ENCODE measurements at places on chromosomes 12 and 14.

DNA sequence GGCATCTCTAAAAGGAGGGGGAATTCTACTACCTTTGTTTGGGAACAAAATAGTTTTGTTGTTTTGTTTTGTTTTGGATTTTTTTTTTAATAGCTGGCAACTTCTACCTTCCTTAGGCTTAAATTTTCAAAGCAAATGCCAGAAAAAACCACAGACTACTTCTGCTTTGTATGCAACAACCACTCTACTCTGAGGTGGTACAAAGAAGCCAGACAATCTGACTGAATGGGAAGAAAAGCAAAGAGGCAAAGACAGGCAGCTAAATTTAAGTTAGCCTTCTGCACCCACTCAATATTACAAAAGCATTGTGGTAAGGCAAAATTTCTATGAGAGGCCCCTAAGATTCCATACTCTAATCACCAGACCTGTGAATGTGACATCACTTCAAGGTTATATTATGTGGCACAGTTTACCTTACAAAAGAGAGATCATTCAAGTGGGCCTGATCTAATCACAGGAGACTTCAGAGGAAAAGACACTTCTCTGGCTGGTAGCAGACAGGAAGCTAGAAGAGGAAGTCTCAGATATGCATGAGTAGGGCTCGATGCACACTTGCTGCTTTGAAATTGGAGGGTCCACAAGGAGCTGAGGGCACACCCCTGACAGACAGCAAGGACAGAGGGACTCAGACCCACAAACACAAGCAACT is 566.6 kb downstream of the RPS29 start:
- DNase-seq: no peak

DNA sequence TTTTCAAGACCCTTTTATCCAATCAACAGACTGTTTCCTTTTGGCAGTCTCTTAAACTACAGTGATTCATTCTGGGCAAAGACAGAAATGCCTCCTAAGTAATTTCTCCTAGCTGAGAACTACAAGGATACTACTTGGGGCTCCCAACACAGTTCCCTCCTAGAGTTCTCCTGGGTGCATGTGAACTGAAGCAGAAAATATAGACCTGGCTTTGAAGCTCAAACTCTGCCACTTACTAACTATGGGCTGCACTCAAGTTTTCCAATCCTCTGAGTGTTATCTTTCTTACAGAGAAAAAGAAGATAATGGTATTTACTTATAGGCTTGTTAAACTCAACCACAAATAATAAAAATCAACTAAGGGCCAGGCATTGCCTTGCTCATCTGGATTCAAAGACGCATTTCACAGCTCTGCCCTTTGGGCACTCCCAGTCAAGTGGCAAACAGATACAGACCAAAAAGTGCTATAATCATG is 97.6 kb downstream of the EFCAB11 start:
- DNase-seq: no peak

DNA sequence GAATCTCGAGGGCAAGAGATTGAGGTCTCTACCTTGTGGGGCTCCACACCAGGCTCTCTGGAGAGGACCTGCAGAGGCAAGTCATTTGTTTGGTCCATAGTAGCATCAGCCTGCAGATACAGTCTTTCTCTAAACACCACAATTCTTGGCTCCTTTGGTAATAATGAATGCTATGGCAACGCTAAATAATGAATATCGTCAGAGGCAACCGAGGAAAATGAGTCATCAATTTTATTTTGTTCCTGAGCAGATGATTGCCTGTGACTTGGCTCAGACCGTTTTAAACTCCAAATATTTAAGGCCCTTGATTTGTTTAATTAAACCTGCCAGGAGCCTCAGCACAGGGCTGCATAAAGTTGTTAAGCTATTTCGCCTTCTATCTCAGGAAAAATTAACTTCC is 924.1 kb upstream of the TMEM132C start:
- peak; percentile 6 for DNase-seq

- DNase-seq: no peak
These were observed 419.9 kb downstream of the LRIG3 start for GRCh38 chr12:58500399-58500798.

- no peak for DNase-seq
These were observed 638.3 kb upstream of the TMEM132C start for GRCh38 chr12:127628645-127629044.

DNA sequence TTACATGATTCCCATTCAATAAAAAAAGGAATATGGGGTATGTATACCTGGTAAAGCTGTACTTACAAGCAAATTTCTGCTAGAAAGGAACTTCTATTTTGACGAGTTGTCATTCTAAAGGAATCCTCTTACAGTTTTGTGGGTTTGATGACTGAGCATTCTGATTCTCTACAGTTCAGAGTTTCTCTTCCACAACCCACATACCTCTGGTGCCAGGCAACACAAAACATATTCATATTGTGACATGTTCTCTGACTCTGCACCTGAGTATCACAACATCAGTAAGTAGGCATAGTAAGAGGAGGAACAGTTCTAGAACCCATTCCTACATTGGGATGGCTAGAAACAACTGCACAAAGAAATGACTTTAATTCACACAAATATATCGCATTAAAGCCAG is 636.6 kb downstream of the MED13L start:
- no peak for DNase-seq

GRCh38 chr12:12686472-12686871 is 9.5 kb downstream of the GPR19 start:
- no peak for DNase-seq

DNA sequence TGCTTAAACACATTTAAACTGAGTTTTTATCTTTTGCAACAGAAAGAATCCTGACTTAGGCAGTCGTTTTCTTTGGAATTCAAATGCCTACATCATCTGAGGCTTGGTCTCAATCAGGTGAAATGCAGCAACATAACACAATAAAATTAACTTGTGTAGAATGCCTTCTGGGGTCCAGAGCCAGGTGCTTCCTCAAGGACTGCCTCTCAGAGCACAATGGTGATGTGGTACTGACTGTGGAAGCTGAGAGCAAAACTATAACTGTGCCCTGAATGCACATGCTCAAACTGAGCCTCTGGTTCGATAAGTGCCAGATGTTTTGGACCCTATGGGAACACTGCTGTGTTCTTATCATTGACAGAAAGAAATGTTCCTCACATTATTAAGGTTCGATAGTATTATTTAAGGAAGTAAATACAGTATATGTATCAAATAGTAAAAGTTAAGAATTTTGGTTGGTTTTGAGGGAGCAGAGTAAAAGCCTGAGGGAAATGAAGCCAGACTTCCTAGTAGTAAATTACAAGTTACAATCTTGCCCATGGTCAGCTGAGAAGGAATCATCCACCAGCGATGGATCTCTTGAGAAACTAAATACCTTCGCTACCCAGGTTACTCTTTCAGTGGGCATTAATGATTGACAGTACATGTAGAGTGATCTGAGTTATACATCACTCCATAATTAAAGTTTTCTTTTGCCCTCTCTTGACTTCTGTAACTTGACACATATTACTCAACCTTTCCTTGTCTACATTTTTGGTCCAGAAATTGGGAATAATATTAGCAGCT is 122.9 kb upstream of the ATP2B1 start:
- DNase-seq: no peak

GRCh38 chr12:6745741-6746525 is 7.0 kb downstream of the MLF2 start:
- no peak for DNase-seq

GRCh38 chr12:52975204-52975603 is 26.3 kb downstream of the KRT18 start:
- DNase-seq: no peak

- no peak for DNase-seq
These were observed 420.3 kb upstream of the PRICKLE1 start for GRCh38 chr12:43009846-43010240.

DNA sequence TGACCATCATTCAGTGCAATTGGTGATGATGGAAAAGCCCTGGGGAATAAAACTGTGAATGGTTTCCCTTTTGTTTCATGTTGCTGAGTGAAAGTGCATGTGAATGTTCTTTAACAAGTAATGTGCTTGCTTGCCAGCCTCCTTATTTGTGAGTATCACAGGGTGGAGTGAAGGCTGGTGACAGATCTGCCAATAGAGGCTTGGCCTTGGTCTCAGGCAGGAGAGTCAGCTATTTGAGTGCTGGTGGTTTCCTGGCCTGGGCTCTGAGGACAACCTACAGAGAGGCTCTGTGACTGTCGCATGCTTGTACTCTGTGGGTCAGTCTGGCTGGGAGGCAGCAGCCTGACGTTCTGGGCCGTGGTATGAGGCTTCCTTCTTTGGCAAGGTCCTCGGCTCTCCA is 20.7 kb downstream of the KRT85 start:
- DNase-seq: no peak

GRCh38 chr14:24566318-24566717 is 9.7 kb downstream of the CTSG start:
- no peak for DNase-seq

DNA sequence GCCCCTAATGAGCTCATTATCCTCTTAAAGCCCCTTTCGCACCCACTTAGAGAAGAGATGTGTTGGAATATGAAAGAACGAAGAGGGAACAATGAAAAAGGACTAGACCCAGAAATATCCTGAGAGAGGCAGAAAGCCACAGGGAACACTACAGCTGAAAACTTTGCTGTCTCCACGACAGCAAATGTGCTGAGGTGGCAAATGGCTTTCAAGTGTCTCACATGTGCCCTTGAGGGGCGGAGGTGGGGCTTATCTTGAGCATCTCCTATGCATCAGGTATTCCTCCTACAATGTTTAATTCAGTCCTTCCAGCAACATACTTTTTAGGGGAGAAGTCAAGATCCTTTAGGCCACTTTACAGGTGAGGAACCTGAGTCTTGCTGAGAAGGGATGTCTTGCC is 62.9 kb downstream of the WSCD2 start:
- DNase-seq: no peak

DNA sequence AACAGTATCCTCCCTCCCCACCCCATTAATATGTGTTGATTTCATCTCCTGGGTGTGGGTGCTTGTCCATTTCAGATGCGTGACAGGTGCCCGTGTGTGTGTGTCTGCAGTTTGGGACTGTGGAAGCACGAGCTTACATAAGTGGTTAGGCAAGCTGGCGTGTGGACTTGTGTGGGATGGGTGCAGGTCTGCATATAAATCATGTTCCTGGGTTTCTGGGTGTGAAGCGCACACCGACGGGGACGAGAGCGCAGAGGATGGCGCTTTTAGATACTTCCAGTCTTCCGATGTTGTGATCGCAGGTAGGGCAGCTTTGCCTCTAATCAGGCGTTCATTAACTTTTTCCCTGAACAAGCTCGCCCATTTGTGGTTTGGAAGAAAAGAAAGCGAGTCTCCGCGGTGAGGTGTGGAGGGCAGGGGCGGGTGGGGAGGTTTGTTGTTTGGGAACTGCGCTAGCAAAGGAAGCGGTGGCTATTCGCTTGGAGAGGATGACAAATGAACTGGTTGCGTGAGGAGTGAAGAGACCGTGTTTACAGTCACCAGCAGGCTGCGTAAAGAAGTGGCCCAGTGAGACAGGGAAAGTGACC is 865 bp downstream of the RGS6 start:
- DNase-seq: no peak

DNA sequence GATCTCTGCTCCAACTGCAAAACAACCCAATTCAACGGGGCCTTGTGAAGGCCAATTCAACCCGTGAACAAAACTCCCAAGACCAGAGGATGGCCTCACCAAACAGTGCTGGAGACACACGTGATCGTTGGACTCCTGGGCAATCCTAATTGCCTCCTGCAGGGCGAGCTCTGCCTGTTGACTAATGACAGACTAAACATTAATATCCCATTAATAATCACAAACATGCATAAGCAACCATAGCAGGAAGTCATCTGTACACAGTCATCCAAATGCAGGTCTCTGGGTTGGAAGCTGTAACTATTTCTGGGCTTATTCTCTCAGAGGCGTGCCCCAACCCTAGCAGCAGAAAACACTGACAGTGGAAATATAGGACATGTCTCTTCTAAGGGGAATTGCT is 21.0 kb downstream of the ANAPC5 start:
- DNase-seq: no peak

- no peak for DNase-seq
These were observed 62.9 kb upstream of the CMKLR1 start for GRCh38 chr12:108401964-108402363.

DNA sequence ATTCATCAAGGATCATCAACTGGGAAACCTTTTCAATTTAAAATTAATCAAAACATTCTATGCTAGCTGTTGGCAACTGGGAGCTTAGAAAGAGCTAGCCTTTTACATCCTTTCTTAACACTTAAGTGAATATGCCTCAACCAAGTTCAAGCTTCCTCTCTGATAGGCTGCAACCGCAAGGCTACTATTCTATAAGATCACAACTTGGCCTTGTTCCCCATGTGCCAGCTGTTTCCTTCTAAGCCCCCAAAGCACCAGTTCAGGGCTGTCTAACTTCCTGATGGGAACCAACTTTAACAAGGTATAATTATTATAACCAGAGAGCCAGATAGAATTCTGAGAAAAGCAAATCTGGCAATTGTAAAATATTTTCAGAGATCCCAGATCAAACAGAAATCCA is 37.0 kb downstream of the KCNC2 start:
- DNase-seq: no peak

GRCh38 chr12:92558215-92558773 is 144.5 kb upstream of the PLEKHG7 start:
- DNase-seq: no peak

DNA sequence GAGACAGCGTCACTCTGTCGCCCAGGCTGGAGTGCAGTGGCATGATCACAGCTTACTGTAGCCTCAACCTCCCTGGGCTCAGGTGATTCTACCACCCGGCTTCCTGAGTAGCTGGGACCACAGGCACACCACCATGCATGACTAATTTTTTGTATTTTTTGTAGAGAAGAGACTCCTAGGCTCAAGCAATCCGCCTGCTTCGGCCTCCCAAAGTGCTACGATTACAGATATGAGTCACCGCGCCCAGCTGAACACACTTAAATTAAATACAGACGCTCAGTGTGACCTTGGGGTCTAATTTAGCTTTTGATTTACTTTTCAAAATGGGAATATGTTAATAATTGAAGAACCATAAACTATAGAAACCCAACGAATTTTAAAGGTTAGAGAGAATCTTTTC is 77.2 kb downstream of the C2CD5 start:
- DNase-seq: no peak

DNA sequence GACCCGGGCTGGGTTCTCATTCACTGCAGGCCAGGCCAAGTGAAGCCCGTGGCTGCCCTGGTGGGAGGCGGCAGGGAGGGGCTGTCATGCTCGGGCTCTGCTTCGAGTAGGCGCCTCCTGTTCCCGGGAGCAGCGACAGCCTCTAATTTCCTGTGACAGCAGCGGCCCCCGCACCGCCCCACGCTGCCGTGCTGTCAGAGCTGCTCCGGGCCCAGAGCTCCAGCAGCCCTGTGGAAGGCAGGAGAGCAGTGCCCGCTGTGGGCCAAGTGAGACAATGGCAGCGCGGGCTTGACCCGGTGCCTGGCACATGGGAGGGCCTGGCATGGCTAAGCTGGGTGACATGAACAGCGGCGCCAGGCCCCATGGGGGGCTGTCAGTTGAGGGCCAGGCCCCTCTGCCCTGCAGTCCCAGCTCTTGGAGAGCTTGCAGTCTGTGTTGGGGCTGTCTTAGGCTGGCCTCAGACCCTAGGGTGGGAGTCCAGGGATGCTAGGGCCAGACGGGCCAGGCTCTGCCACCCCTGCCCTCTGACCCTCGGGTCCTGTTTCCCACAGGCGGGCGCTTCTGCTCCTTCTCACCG is 5.1 kb downstream of the TRMT61A start:
- no peak for DNase-seq

GRCh38 chr12:65171870-65172269 is 2.5 kb downstream of the LEMD3 start:
- DNase-seq: no peak

- DNase-seq: peak; percentile 32
These were observed 490 bp downstream of the SOS2 start for GRCh38 chr14:50230701-50231474.

Data from frontal cortex (tissue), 4 donors.